ENCODE measurements at places on chromosomes 16 and 17. TPM values are rescaled to one million over a fixed set of nuclear protein-coding genes. Genes with fewer than 3 reads are reported as not detected.

- DNase-seq, result no peak
Observed at GRCh38 chr17:12726131-12726530, 60.4 kb downstream of the MYOCD start.

- DNase-seq, result peak; percentile 94
Observed at GRCh38 chr17:1467898-1468492, 12.0 kb upstream of the CRK start.

DNA sequence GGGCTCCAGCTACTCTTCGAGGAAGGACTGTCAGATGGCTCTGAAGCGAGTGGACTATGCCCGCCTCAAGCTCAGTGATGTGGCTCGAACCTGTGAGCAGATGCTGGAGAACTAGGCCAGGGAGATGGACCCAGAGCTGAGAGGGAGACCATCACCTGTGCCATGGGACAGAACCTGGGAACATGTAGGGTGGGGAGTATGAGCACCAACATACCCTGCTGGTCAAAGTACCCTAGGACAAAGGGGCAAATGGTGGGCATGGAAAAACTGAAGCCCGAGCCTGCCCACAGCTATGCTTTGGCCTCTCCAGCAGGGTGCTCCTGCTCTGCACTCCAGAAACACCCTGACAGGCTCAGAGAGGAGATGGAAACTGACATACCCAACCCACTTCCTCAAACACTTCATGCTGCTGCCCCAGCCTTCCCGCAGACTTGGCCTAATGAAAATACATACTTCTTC lies 1.9 kb downstream of the MED11 start:
- no peak for DNase-seq

- DNase-seq, result peak; percentile 37
Observed at GRCh38 chr17:64418506-64419339, 28.1 kb upstream of the PECAM1 start.

- DNase-seq, result no peak
Observed at GRCh38 chr17:2233441-2233947, 70.1 kb downstream of the SMG6 start.

- no peak for DNase-seq
Observed at GRCh38 chr16:47815655-47816054, 340.1 kb downstream of the ABCC12 start.

- no peak for DNase-seq
Observed at GRCh38 chr17:49690256-49690655, 12.4 kb upstream of the SPOP start.

- DNase-seq, result no peak
Observed at GRCh38 chr17:11739351-11739750, 141.1 kb downstream of the DNAH9 start.

GRCh38 chr16:82313754-82314153 lies 143.7 kb upstream of the MPHOSPH6 start:
- DNase-seq, result no peak

GRCh38 chr16:11151156-11151884 lies 104.7 kb downstream of the SOCS1 start:
- DNase-seq, result no peak

DNA sequence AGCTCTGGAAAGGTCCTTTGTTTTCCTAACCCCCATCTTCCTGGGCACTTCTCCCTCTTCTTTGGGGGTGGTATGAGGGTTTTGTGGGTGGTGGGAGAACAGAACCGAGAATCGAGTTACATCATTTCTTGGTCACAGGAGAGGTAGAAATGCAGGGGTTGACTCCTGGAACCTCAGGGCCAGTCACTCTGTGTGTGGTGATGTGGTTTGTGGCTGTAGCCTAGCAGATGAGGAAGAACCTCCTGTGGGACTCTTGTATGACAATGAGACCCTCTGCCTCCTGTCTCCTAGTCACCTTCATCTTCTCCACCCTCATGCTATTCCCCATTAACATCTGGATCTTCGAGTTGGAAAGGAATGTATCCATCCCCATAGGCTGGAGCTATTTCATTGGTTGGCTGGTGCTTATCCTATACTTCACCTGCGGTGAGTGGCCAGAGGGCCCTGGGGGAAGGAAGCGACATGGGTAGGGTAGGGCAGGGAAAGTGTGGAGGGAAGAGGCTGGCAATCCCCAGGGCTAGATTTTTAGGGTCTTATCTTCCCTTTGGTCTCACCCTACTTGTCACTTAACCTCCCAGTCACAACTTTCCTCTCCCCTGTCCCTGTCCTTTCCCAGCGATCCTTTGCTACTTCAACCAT lies 5.5 kb downstream of the ODF4 start:
- no peak for DNase-seq

DNA sequence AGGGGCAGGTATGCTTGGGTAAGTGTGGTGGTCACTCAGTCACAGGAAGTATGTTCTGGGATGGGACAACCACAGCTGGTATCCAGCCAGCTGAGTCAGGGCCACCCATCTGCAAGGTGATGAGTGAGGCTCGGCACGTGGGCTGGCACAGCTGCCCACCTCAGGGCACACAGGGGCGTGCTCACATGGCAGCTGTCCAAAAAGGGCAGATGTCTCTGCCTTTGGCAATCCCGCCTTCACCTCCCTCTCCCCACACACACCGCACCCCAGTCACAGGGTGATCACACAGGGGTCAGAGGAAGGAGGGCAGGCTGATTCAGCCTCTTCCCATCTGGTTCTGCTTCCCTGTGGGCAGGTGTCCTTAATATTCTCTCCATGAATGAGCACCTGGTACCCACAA lies 85.9 kb upstream of the TOB1 start:
- peak; percentile 37 for DNase-seq

DNA sequence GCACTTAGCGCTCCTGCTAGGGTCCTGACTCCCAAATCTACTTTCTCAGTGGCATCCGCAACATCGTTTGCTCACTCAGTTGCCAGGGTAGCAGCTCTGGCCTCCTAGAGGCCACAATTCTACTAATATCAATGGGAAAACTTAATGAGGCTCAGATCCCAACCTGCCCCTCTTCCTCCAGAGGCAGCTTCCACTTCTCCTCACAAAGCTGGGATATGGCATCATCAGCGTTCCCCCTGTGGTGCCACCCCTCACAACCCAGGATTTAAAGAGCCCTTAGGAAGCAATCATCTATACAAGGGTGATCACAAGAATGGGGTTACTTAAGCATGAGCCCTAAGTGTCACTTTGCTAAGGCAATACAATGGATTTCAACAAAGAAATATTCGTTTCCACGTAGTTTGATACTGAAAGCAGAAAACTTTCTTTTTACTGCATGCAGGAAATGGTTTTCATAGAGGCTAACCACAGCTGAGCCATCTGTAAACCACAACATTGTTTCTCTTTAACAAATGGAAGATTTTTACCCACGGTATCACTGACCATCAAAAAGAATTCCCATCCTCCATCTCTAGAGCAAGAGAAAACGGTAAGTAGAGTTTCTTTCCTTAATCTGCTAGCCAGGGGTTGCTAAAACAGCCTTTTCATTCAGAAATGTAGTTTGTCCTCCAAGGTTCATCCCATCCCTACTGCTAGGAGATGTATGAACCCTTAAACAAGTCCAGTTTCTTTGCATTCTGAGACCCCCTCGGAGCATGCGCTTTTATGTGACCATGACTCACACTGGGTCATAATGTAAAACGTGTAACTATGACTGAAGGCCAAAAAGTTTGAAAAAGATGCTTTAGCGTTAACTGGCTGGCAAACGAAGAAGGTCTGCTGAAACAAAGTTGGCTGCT lies 68.3 kb upstream of the BCAR1 start:
- no peak for DNase-seq

GRCh38 chr17:41171886-41172285 lies 3.9 kb upstream of the KRTAP4-3 start:
- no peak for DNase-seq

GRCh38 chr16:16797239-16797638 lies 418.3 kb downstream of the NPIPA7 start:
- no peak for DNase-seq

GRCh38 chr16:7653746-7654461 lies 321.3 kb downstream of the RBFOX1 start:
- no peak for DNase-seq

DNA sequence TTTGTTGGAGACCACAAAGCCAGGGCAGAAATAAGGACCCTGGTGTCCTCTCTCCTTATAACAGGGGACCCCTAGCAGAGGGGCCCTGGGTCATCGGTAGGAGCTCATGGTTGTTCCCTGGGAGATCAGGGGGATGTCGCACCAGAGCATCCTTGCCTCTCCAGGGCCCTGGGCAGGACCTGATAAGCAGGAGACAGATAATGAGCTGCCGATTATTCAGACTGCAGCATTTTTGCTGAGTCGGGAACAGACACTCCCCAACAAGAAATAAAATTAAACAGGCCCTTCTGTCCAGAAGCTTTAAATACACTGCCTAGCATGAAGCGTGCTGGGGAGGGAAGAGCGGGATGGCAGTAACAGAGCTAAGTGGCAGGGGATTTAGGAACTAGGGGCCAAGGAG lies 15.4 kb upstream of the GFAP start:
- no peak for DNase-seq

- DNase-seq, result no peak
Observed at GRCh38 chr16:11797957-11798299, 870 bp upstream of the ZC3H7A start.

DNA sequence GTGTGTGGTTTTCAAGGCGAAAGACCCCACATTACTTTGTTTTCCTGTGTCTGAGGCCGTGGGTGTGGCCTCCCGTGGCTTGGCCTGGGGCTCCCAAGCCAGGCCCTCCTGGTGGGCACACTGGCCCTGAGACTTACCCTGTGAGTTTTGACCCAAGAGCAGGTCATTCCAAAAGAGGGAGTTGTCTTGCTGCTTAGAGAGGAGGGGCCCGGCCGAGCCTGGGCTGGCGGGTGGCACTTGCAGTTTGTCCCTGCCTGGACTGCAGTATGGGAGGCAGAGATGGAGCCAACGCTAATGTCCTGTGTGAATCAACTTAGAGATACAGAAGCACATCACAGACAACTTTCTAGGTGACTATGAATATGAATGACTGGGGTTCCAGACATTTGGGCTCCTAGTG lies 22.7 kb downstream of the PLEKHG4 start:
- no peak for DNase-seq

- DNase-seq, result peak; percentile 65
Observed at GRCh38 chr17:19376811-19377210, 1.5 kb upstream of the MAPK7 start.

- DNase-seq, result no peak
Observed at GRCh38 chr17:33300241-33300640, 7.1 kb upstream of the ASIC2 start.

- no peak for DNase-seq
Observed at GRCh38 chr17:69540356-69540755, 125.9 kb downstream of the MAP2K6 start.

- DNase-seq, result no peak
Observed at GRCh38 chr16:75502916-75503605, 7.8 kb upstream of the CHST6 start.

DNA sequence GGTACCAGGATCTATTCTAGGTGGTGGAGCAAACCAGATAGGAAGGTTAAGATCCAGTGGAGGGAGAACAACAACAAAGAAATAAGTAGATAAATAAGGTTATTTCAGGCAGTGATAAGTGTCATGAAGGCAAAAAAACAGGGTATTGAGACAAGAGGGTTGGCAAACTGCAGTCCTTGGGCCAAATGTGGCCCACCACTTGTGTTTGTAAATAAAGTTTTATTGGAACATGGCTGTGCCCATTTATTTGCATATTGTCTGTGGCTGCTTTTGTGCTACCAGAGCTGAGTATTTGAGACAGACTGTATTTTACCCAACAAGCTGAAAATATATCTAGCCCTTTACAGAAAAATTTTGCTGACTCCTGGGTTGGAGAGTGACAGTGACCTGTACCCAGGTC lies 361.3 kb downstream of the XYLT1 start:
- no peak for DNase-seq

- no peak for DNase-seq
Observed at GRCh38 chr16:2432801-2433505, 3.7 kb downstream of the CCNF start.

- no peak for DNase-seq
Observed at GRCh38 chr17:64492481-64493109, 4.3 kb downstream of the POLG2 start.

- DNase-seq, result no peak
Observed at GRCh38 chr17:82899941-82900340, 60.1 kb upstream of the ZNF750 start.

ANKRD40CL gene
- 28.4 TPM for polyA plus RNA-seq

P2RX5 gene
- polyA plus RNA-seq, result 2.2 TPM

SCNN1G gene
- 0.03 TPM for polyA plus RNA-seq

NLK gene
- polyA plus RNA-seq, result 13.9 TPM

MAP2K6 gene
- 13.4 TPM for polyA plus RNA-seq

CLDN7 gene
- polyA plus RNA-seq, result 250 TPM

KRT14 gene
- 0.07 TPM for polyA plus RNA-seq

PIK3R5 gene
- 3.2 TPM for polyA plus RNA-seq

SP2 gene
- 17.9 TPM for polyA plus RNA-seq

CMC2 gene
- polyA plus RNA-seq, result 56.1 TPM

NHLRC4 gene
- 2.0 TPM for polyA plus RNA-seq

PLD6 gene
- 6.0 TPM for polyA plus RNA-seq

ZNF75A gene
- 40.6 TPM for polyA plus RNA-seq

PARD6A gene
- polyA plus RNA-seq, result 1.6 TPM
